Motor neuron (in vitro differentiated cells): ENCODE measurements at places on chromosomes 4 and X.
A peak's percentile ranks its signal among the peaks of the same experiment; 100 is the strongest.

GRCh38 chrX:39645178-39645895 is 452.4 kb downstream of the BCOR start:
- ATAC-seq = peak; percentile 81

GRCh38 chr4:168731706-168732414 is 235.0 kb downstream of the PALLD start:
- ATAC-seq = no peak

- no peak for ATAC-seq
Measured at GRCh38 chr4:98643755-98644154, 14.7 kb downstream of the TSPAN5 start.

- ATAC-seq = no peak
Measured at GRCh38 chr4:77308843-77309242, 151.8 kb downstream of the CCNG2 start.

DNA sequence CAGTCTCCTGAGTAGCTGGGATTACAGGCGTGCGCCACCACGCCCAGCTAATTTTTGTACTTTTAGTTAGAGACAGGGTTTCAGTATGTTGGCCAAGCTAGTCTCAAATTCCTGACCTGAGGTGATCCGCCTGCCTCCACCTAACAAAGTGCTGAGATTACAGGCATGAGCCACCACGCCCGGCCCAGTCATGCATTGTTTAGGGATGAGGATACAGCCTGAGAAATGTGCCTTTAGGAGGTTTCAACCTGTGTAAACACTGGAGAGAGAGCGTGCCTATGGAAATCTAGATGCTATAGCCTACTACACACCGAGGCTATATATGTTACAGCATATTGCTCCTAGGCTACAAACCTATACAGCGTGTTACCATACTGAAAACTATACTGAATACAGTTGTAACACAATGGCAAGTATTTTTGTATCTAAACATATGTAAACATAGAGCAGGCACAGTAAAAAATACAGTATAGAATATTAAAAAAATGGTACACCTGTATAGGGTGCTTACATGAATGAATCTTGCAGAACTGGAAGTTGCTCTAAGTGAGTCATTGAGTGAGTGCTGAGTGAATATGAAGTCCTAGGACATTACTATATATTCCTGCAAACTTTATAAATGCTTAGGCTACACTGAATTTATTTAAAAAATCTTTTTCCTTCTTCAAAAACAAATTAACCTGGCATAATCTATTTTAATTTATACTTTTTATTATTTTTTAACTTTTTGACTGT is 588.2 kb upstream of the ADGRL3 start:
- peak; percentile 74 for ATAC-seq

GRCh38 chrX:129642641-129643040 is 12.1 kb downstream of the APLN start:
- ATAC-seq = no peak

GRCh38 chrX:67610282-67610681 is 66.5 kb downstream of the AR start:
- no peak for ATAC-seq

DNA sequence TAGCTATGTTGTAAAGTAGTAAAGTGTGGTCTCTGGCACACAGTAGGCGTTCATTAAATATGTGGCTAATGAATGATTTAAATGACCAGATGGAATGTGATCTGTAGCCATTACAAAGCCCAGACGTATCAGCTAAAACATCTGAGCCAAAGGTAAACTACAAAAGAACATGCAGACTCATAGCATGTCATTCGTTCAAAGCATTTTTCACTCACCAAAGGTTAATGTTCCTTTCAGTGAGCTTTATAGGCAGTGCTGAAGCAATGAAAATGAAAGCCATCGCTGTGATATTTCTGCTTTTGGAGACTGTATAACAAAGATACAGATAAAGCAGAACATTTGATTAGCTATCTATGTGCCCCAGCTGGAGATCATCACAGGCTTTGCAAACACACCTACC is 50.5 kb downstream of the F9 start:
- ATAC-seq = no peak

DNA sequence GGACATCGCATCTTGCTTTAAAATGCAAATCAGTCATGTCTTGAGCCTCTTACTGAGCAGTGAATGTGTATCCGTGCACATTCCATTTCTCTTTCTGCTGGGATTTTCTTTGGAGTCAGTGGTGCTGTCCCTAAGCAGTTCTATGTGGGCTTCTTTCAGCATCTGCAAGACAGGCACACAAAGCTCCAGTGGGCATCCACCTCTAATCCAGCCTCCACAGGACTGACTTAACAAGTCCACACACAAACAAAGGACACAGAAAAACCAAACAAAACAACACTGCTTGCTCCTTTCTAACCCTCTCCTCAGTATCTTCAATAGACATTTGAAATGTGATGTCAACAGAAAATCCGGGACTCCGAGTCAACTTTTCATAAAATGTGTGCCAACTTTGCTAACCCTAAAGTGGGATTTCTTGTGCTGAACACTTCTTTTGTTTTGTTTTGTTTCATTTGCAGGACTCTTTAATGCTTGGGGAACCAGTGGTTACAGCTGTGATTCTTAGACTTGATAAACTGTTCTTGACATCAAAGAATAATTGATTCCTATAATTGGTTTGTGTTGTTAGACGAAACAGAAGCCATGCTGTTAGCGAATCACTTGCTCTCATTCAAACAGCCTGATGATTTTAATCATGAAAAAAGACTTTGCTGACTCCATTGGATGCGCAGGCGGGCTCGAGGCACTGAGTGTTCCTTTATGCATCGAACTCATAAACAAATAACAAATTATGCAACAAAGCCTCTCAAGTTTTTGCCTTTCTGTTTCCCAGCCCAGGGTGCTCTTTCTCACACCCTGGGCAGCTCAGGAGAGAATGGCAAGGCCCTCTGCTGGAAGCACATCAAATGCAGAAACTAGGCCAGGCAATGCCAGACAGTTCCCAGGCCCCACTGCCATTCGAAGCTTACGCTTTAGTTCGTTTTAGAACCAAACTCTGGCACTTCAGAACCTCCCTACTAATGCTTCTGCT is 20.1 kb downstream of the ETNPPL start:
- ATAC-seq = peak; percentile 35

- no peak for ATAC-seq
Measured at GRCh38 chr4:90099812-90100211, 27.4 kb upstream of the CCSER1 start.

- ATAC-seq = no peak
Measured at GRCh38 chr4:179486570-179487335, 2044.5 kb upstream of the AGA start.

DNA sequence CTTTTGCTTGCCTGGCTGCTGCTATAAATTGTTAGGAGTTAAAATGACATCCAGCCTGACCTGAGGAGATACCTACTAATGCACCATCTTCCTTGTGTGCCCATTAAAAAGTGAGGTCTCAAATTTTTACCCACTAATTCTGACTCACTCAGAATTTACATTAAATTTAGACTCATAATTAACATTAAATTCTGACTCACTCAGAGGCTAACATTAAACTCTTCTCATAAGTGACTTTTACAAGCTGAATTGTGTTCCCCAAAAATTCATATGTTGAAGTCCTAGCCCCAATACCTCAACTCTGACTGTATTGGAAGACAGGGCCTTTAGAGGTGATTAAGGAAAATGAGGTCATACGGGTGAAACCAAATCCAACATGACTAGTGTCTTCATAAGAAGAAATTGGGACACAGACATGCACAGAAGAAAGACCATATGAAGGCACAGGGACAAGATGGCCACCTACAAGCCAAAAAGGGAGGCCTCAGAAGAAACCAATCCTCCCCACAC is 11.8 kb downstream of the CASP6 start:
- no peak for ATAC-seq

- no peak for ATAC-seq
Measured at GRCh38 chrX:12844319-12844718, 22.6 kb upstream of the TLR7 start.

DNA sequence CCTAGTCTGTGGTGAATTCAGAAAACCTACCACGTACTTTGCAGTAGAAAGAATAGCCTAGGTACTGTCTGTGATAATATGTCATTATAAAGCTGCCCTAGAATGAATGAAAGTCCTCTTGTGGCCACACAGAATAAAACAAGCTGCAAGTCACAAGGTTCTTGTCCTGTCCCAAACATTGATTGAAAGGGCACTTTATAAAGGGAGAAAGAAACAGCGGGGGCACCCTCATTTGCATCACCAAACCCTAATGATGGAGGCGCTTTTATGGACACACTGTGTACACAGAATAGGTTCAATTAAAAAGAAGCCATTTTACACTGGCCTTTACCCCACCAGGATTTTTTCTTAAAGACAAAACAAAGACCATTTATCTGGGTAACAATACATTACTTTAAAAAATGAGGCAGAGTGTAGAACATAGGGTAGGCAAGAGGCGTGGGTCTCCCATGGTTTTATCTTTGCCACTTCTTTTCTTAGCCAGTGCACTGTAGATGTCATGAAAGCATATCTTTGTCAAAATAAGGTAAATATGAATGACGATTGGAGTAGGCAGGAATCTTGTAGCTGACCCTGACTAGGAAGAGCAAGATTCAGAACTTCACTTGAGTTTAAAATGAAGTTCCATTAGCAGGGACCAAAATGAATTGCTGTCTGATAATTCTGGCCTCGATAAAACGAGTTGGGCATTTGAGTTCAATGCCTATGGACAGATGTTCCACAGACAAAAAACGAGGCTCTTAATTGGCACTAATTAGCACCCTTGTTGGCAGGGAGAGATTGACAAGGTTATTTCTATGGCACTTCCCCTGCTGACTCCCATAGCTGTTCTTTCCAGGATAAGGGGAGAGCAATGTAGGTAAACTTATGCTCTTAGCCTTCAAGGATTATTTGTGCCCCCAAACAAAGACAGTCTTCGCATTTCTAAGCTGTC is 365.1 kb downstream of the AFF2 start:
- no peak for ATAC-seq

DNA sequence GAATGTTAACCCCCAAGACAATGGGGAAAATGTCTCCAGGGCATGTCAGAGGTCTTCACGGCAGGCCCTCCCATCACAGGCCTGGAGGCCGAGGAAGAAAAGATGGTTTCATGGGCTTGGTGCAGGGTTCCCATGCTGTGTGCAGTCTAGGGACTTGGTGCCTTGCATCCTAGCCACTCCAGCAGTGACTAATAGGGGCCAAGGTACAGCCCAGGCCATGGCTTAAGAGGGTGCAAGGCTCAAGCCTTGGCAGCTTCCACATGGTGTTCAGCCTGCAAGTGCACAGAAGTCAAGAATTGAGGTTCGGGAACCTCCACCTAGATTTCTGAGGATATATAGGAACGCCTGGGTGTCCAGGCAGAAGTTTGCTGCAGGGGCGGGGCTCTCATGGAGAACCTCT is 50.6 kb downstream of the BMP3 start:
- no peak for ATAC-seq

GRCh38 chr4:144298519-144298918 is 158.0 kb upstream of the GYPA start:
- peak; percentile 41 for ATAC-seq

DNA sequence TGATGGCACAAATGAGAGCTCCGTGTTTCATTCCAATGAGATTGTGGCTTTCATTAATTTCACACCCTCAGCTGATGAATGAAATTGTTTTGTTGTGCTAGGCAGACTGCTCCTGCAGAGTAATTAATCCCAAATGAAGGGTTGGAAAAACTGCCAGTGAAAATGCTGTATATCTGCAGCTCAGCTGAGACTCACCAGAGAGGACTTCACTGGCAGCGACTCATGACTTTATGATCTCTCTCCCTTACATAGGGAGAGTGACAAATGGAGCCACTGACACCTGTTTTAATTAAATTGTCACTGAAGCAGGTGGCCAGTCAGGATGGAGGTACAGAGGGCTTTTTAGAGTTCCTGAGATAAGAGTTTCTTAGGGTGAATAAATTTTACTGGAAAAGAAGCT is 24.8 kb downstream of the GRXCR1 start:
- peak; percentile 96 for ATAC-seq

DNA sequence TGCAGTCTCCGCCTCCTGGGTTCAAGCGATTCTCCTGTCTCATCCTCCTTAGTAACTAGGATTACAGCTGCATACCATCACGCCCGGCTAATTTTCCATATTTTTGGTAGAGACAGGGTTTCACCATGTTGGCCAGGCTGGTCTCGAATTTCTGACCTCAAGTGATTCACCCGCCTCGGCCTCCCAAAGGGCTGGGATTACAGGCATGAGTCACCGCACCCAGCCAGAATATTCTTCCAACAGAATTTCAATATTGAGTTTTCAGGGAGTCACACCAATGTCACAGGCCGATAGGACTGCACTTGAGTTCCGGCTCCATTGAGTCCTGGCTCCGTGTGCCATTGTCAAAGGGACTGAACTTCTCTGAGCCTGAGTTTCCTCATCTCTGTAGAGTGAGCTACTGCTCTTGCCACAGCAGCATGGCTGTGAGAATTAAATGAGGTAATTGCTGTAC is 82.9 kb downstream of the CLCN4 start:
- no peak for ATAC-seq

DNA sequence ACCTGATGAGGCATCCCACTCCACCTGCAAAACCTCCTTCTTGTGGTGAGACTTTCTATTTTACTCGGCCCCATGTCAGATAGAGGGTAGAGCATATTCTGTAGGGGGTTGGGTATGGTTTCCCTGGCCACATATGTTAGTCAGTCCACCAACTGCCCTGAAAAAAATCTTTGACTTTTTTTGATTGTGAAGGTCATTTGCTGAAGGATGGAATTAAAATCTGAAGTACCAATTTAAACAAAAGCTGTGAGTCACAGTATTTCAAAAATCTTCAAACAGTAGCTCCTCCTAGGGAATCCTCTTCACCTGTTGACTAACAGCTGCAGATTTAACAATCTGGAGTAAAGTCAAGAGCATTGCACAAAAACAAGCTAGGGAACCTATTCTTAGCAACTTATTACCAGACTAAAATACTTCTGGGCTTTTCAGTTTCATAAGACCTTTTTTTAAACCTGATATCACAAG is 8.0 kb upstream of the CCDC110 start:
- ATAC-seq = no peak

DNA sequence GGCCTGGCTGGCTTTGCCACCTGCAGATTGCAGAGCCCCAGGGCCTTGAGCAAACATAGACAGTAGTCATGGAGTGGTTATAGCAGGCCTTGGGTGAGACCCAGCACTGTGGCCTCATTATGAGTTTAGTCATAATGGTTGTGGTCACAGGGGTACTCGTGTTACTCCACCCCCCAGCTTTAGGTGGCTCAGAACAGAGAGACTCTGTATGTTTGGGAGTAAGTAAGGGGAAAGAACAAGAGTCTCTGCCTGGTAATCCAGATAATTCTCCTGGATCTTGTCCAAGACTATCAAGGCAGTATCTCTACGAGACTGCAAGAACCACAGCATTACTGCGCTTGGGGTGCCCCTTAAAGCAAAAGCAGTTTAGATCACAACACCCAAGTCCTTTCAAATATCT is 62.3 kb upstream of the SCRG1 start:
- no peak for ATAC-seq

GRCh38 chr4:77052352-77052751 is 23.4 kb downstream of the CCNI start:
- ATAC-seq = no peak

GRCh38 chr4:31851946-31852345 is 1131.8 kb downstream of the PCDH7 start:
- no peak for ATAC-seq

DNA sequence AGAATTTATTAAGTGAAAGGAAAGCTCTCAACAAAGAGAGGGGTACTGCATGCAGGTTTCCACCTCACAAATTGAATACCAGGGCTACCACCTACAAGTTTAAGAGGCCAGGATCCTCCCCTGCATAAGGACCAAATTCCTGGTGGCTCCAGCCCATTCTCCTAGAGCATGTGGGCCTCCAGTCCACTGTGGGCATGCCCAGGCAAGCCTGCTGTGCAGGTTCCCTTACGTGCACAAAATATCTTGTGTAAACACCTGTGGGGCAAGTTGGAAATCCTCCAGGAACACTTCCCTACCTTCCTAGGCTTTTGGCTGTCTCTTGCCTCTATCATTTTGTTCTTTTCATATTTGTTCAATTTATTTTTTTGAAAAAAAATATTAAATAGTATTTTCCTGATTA is 724.3 kb downstream of the ARAP2 start:
- ATAC-seq = no peak
